GM12864 (cell line): ENCODE measurements at places on chromosomes 3 and 15.

- DNase-seq: no peak
Measured at GRCh38 chr3:39263576-39263975, 16.3 kb downstream of the CX3CR1 start.

- DNase-seq: no peak
Measured at GRCh38 chr15:93290618-93290946, 201.6 kb upstream of the RGMA start.

GRCh38 chr15:30671309-30671708 is 45.4 kb downstream of the ARHGAP11B start:
- DNase-seq: no peak

DNA sequence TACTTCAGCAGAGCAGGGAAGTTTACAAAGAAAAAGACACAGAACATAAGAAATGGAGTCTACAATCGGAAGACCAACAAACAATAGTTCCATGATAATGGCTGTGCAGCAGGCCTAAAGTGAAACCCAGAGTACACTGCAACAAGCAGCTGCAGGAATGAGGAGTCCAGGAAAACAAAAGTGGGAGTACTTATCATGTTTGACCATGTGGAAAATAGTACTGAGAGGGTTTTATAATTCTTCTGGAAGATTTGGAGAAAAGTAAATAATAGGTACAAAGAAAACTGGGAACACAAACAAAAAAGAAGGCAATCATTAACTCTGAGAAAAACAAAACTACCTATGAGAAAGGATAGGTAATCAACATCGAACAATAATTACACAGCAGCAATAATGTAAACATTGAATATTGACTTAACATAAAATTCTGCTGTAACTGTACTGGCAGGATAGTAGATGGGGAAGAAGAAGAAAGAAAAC is 87.5 kb downstream of the NEK10 start:
- DNase-seq: no peak

- DNase-seq: no peak
Measured at GRCh38 chr3:66338927-66339326, 118.1 kb downstream of the SLC25A26 start.

GRCh38 chr3:147418371-147418781 is 9.2 kb downstream of the ZIC1 start:
- DNase-seq: no peak

- DNase-seq: no peak
Measured at GRCh38 chr15:100759698-100760356, 119.8 kb upstream of the ALDH1A3 start.

DNA sequence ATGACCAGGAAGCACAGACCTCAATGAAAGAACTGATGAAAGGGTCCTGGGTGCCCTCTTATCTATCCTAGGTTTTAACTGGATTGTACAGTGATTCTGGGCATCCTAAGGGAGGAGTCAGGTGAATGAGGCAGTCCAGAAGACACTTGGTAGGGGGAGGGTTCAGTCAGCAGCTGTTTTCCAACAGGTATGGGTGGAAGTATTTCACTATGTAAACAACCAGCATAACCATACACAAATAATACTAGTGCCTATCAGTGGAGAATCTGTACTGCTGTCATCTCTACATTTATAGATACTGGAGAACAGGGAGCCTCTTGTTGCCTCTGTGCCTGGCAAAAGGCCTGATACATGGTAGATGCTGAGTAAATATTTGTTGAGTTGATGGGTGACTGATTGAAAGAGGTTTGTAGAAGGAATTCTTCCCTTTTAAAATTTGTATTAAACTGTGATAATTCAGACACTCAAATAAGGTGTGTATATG is 328.5 kb downstream of the RBMS3 start:
- no peak for DNase-seq
